Progenitor cell of endocrine pancreas (in vitro differentiated cells): ENCODE measurements at places on chromosomes 2 and 18.

GRCh38 chr2:224261326-224261725 is 140.6 kb downstream of the FAM124B start:
- no peak for DNase-seq

GRCh38 chr2:202780514-202781021 is 91.0 kb downstream of the ICA1L start:
- no peak for DNase-seq

DNA sequence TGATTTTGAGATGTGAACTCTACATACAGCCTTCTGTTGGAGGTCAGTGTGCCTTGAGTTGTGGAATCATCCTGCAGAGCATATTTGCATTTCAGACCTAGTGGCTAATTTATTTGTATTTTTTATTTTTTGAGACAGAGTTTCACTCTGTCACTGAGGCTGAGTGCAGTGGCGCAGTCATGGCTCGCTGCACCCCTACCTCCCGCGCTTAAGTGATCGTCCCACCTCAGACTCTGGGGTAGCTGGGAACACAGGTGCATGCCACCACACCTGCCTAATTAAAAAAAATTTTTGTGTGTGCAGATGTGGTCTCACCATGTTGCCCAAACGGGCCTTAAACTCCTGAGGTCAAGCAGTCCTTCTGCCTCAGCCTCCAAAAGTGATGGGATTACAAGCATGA is 104.4 kb downstream of the ASXL3 start:
- DNase-seq, result no peak

DNA sequence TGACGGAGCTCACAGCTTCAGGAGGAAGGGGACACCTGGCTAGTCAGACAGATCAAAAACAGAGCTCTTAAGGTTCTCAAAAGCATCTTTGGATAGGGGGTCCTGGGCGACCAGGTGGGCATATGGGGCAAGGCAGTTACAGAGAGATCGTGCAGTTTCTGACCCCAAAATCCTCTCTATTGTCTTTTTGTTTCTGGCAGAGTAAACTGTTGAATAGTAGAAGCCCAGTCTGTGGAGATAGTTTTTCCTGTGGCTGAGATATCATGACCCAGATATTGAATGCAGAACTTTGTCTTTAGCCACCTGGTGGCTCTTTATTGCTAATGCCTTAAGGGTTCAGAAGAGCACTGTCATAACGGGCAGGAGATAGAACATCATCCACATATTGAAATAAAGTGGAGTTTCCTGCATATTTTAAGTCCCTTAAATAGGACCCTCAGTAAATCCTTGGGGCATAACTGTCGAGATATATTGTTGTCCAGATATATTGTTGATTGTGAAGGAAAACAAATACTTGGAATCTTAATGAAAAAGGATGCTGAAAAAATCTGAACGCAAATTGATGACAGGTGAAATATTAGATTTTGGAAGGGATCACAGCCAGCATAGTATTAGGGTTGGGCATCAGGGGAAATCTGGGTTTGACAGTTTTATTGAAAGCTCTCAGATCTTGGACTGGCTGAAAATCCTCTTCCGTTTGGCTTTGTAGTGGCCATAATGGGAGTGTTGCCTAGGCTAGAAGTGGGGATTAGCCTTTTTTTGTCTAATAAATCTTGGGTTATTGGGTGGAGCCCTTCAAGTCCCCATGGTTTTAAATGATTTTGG is 14.1 kb upstream of the ZDBF2 start:
- DNase-seq, result no peak

DNA sequence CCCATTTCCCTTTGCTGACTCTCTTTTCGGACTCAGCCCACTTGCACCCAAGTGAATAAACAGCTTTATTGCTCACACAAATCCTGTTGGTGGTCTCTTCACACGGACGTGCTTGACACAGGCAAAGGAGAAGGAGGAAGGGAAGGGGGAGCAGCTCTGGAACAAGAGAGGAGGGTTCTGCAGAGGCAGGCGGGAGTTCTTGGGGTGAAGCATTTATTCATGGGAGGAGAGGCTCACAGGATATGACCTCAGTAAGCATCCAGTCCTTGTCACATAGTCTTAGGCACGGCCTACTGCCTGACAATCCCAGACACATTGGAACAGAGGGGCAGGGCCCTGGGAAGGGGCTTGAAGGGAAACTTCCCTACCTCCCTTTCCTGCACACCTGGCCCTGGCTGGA is 171.7 kb upstream of the HS6ST1 start:
- no peak for DNase-seq

- DNase-seq, result no peak
Measured at GRCh38 chr2:15300624-15301573, 260.2 kb downstream of the NBAS start.

DNA sequence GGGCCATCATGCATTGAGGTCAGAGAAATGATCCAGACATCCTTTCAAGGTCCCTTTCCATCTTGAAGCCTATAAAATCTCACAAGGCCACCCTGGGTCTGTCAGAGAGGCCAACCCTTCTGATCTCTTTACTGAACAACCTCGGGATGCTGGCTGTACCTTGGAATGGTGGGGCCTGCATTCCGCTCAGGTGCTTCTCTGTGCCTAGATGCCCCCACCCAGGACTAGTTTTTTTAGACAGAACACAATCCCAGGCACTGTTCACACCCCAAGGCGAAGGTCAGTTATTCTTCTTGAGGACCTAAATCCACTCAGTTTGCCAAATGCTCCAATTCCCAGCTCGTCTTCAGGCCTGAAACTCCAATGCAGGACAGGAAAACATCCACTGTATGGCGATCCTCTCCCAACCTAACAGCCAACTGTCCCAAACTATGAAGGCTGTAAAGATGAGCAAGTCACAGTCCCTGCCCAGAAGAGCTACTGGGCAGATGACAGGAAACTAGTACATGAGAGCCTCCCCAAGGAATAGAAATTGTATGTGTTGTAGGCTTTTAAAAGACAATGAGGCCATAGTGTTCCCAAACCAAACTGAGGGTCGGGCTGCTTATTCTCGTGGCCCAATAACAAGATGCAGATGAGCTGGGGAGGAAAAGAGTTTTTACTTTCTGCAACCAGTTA is 154.4 kb upstream of the ACAA2 start:
- no peak for DNase-seq

GRCh38 chr2:170712653-170713542 is 2.2 kb upstream of the SP5 start:
- no peak for DNase-seq

DNA sequence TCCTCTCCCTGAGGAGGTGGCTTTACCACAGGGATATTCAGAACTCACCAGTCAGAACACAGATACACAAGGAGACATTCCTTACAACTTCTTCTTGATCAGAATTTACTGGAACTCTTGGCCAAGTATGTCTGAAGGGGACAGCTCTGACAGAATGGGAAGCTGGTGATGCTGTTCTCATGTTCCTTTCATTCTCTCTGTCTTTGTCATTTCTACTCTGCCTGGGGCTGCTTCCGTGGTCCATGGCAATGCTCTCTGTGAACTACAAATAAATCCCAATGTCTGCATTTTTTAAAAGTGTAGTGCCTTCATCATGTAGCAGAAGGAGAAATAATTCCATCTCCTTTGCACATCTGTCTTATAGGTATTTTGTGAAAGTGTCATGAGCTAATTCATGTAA is 730.3 kb downstream of the CNTNAP5 start:
- no peak for DNase-seq

GRCh38 chr2:16625759-16626158 is 39.9 kb downstream of the CYRIA start:
- no peak for DNase-seq
